ENCODE measurements at places on chromosomes 2 and 18. TPM values are rescaled to one million over a fixed set of nuclear protein-coding genes. Genes with fewer than 3 reads are reported as not detected.

DNA sequence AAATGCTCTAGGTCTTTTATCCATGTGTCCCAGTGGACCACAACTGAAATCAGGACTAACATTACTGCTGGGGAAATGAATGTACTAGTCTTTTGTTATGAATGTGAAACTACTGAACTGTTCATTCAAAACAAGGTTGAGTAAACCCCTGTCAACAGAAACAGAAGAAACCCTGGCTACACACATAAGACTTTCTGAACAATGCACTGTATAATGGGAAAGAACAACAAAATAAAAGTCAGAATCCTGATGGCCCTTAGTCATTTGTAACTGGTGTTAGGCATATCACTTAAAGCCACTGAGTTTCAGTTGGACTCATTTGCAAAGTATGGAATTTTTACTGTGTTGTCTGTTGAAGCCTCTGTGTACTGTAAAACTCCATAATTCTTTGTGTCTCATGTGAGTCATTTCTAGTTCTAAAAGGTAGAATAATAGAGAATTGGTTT, 77.0 kb upstream of the UBXN4 start:
- DNase-seq: no peak

- DNase-seq: no peak
These were observed 23.3 kb upstream of the MAPRE3 start for GRCh38 chr2:26946841-26947784.

- no peak for DNase-seq
These were observed 7.9 kb downstream of the MAP3K2 start for GRCh38 chr2:127379712-127380355.

Gene EVX2
- total RNA-seq: not detected

Measured in G401 (cell line).